ENCODE measurements at places on chromosomes 1 and 21.

- DNase-seq: no peak
These were observed 6.8 kb downstream of the USH2A start for GRCh38 chr1:216416488-216416887.

GRCh38 chr1:32486463-32487113, 21.7 kb downstream of the ZBTB8B start:
- DNase-seq: no peak

GRCh38 chr1:9244501-9245229, 10.1 kb downstream of the H6PD start:
- DNase-seq: no peak

- no peak for DNase-seq
These were observed 736.9 kb upstream of the PRMT6 start for GRCh38 chr1:106319612-106320011.

GRCh38 chr1:198486903-198487302, 53.6 kb downstream of the ATP6V1G3 start:
- DNase-seq: no peak

DNA sequence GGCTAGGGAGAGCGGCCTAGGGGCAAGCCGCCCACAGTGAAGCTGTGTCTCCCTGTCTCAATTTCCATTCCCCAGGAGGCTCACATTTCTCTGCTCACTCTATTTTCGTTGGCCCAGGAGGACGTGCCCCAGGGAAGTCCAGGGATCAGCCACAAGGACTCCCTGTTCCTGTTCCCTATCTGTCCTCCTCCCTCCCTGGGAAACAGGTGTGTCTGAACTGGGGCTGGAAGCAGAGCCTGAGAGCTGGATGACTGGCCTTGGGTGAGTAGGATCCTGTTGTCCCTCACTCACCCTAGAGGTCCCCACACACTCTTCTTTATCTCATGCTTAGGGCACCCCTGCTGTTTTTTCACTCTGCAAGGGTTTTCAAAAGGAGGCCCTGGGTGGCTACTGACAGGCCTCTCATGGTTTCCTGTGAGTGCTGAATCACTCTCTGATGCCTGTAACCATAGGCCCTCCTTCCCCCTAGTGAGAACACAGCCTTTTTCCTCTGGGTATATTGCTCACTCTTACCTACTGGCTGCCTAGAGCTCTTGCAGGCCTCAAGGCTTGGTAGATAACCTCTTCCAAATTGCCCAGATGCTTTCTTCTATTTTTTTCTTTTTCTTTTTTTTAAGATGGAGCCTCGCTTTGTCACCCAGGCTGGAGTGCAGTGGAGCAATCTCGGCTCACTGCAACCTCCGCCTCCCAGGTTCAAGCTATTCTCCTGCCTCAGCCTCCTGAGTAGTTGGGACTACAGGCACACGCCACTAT, 3.3 kb upstream of the UTP11 start:
- no peak for DNase-seq

Measured in mesothelial cell of epicardium (in vitro differentiated cells).